ENCODE measurements at places on chromosomes 16 and 17. TPM values are rescaled to one million over a fixed set of nuclear protein-coding genes. Genes with fewer than 3 reads are reported as not detected.

The KRT40 gene
- total RNA-seq = not detected

The CDH8 gene
- total RNA-seq = not detected

The SOX8 gene
- total RNA-seq = 0.89 TPM

The CCL8 gene
- total RNA-seq = not detected

The HS3ST3A1 gene
- total RNA-seq = 99.3 TPM

The USP22 gene
- 161 TPM for total RNA-seq

The CHD9NB gene
- 0.22 TPM for total RNA-seq

The CACNG3 gene
- not detected for total RNA-seq

The CHST5 gene
- 0.25 TPM for total RNA-seq

The MTSS2 gene
- total RNA-seq = 23.7 TPM

The MYH2 gene
- total RNA-seq = 0.65 TPM

The TNFRSF17 gene
- not detected for total RNA-seq

The KRTAP2-3 gene
- 13.4 TPM for total RNA-seq

The TMEM170A gene
- total RNA-seq = 18.6 TPM

The CLEC3A gene
- total RNA-seq = not detected

The TSPAN10 gene
- 3.9 TPM for total RNA-seq

The FBXW10B gene
- not detected for total RNA-seq

The GEMIN4 gene
- total RNA-seq = 9.7 TPM

Data from GM23248 (cell line).